ENCODE measurements at places on chromosomes 2 and 18. TPM values are rescaled to one million over a fixed set of nuclear protein-coding genes. Genes with fewer than 3 reads are reported as not detected.
A peak's percentile ranks its signal among the peaks of the same experiment; 100 is the strongest.

DNA sequence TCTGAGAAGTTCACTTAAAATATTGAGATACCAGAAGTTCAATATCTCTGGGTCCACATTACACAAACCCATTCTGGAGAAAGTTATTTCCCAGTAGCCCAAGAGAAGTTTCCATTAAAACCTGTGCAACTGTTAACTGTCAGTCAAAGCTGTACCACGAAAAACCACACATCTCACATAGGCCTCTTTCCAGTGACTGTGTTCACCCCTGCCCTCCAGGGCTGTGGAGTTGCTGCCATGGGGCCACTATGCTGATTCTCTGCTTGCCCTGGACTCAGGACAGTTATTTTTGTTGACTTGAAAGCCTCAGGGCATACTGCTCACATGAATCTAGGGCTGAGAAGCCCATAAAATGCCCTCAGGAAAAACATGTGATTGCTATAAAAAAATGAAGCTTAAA is 153.8 kb downstream of the PIEZO2 start:
- no peaks in the 10 kb centered on the region for H3K4me1 ChIP-seq
- H3K27ac ChIP-seq = no peak overlapping the region
- no peaks in the 10 kb centered on the region for H3K27me3 ChIP-seq
- no peak overlapping the region for H3K4me3 ChIP-seq
- no peaks in the 10 kb centered on the region for H3K36me3 ChIP-seq

DSC3 gene
- total RNA-seq = not detected

GRCh38 chr2:229591611-229592010 is 122.7 kb downstream of the DNER start:
- DNase-seq = no peak
- no peak overlapping the region for H3K27ac ChIP-seq
- H3K4me1 ChIP-seq = no peaks in the 10 kb centered on the region
- H3K27me3 ChIP-seq = peaks cover 7% of the 10 kb centered on the region

DNA sequence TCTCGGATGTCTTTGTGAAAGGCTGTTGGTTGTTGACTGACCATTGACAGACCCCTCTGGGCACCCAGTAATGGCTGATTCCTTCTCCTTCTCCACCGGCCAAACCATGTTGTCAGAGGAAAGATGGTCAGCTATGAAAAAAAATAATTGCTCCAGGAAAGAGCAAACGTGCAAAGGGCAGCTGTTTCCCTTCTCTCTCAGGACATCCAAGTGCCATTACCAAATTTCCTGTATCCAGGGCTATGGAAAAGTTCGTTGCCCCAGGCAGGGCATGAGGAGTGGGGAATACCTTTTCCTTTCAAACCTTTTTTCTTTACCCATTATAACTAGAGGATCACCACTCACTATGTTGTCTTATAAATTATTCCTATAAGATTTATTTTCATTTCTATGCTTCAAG is 321.5 kb upstream of the HNRNPA3 start:
- H3K27me3 ChIP-seq = peaks cover 1% of the 10 kb centered on the region
- H3K4me3 ChIP-seq = no peak overlapping the region
- DNase-seq = no peak
- H3K4me1 ChIP-seq = no peaks in the 10 kb centered on the region

- H3K27ac ChIP-seq = no peak overlapping the region
- no peaks in the 10 kb centered on the region for H3K4me1 ChIP-seq
- no peak for DNase-seq
- no peaks in the 10 kb centered on the region for H3K27me3 ChIP-seq
Observed at GRCh38 chr2:11896386-11896785, 150.0 kb downstream of the LPIN1 start.

- no peak for DNase-seq
- H3K27me3 ChIP-seq = peaks cover 4% of the 10 kb centered on the region
- H3K4me3 ChIP-seq = no peak overlapping the region
Observed at GRCh38 chr18:25033747-25034471, 318.1 kb downstream of the ZNF521 start.

GRCh38 chr2:20135631-20136050 is 84.2 kb upstream of the LAPTM4A start:
- H3K4me1 ChIP-seq = no peaks in the 10 kb centered on the region
- H3K36me3 ChIP-seq = no peaks in the 10 kb centered on the region
- no peak overlapping the region for H3K4me3 ChIP-seq
- DNase-seq = peak; percentile 53
- no peak overlapping the region for H3K27ac ChIP-seq
- peaks cover 2% of the 10 kb centered on the region for H3K27me3 ChIP-seq

- H3K4me1 ChIP-seq = no peaks in the 10 kb centered on the region
- no peak overlapping the region for H3K4me3 ChIP-seq
- DNase-seq = no peak
- H3K27ac ChIP-seq = no peak overlapping the region
Observed at GRCh38 chr2:1892529-1893250, 148.4 kb upstream of the PXDN start.

GRCh38 chr2:182020286-182021070 is 34.8 kb downstream of the PPP1R1C start:
- no peak for DNase-seq
- no peaks in the 10 kb centered on the region for H3K36me3 ChIP-seq
- H3K27ac ChIP-seq = no peak overlapping the region

DNA sequence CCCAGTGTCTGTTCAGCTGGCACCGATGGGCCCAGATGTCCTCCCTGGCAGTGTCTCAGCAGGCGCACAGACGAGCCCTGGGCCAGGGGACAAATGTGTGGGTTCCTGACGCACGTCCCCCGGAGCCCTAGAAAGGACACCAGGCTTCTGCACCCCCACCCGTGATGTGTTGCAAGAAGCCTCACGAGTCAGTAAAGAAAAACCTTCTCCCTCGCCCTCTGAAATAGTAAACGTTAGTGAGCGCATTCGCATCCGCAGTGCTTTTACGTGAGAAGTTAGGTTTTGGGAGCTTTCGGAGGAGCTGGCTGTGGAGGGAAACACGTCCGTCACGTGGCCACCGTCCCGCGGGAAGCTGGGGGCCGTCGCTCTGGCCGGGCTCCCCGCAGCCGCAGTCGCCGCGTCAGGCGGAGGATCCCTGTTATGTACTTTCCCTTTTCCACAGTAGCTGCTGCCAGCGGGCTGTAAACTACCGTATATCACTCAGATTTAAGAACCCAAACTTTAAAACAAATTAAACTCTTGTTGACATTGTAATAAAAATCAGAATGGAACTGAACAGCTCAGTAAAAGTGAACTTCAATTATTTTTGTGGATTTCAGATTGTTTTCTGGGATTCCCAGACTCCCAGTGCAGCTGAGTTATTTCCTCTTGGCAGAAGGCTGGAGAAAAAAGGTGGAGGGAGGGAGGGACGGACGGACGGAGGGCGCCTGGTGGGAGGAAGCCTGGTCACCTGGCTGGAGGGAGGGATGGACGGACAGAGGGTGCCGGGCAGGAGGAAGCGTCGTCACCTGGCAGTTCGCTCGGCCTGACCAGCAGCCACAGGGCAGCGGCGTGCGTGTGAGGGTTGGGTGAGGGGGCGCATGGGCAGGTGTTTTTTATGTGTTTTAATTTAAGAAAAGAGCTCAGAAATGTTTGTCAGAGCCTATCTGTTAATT is 112.1 kb downstream of the NFATC1 start:
- peak overlapping the region; percentile 90 for H3K27ac ChIP-seq
- peaks cover 50% of the 10 kb centered on the region for H3K36me3 ChIP-seq
- peak overlapping the region; percentile 63 for H3K4me3 ChIP-seq
- H3K27me3 ChIP-seq = no peaks in the 10 kb centered on the region
- H3K4me1 ChIP-seq = peaks cover 57% of the 10 kb centered on the region

GRCh38 chr2:144370937-144371584 is 148.9 kb downstream of the ZEB2 start:
- H3K4me3 ChIP-seq = no peak overlapping the region
- no peak for DNase-seq
- no peak overlapping the region for H3K27ac ChIP-seq
- H3K4me1 ChIP-seq = peaks cover 22% of the 10 kb centered on the region
- H3K36me3 ChIP-seq = no peaks in the 10 kb centered on the region
- H3K27me3 ChIP-seq = peaks cover 1% of the 10 kb centered on the region

SEPTIN2 gene
- total RNA-seq = 211 TPM

DNA sequence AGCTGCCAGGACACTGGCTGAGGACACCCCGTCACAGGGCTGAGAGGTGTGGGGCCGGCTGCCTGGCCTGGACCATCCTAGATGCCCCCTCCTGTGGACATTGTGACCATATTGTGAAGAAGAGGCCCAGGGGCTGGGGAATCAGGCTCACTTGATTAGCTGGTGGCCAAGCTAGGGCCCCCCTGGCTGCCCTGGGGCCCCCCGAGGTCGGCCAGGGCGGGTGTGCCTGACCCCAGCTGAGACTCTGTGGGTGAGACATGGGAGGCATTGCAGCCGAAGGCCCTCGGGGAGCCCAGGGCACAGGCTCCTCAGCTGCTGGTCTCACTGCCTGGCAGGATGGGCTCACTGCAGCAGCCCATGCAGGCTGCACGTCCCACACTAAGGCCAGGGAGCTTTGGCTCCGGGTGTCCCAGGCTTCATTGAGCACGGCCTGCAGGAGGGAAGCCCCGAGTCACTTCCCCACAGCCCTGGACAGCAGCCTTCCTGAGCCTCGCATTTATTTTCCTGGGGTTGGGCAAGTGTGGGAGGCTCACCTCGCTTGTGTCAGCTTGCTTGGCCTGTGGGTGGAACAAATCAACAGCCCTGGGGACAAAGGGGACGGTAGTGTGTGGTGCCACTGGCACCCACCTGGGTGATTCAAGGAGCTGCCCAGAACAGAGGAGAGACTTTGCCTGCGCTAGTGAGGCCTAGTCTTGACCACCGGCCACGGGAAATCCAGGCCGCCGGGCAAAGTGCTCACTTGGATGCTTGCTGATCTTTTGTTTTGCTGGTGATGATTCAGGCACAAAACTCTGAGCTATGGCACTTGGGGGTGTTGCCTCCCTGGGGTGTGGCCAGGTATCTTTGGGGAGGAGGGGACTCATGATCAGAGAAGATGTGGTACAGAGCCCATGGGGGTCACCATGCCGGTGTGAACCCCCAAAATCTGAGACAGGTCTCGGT is 1.3 kb downstream of the GAL3ST2 start:
- no peak overlapping the region for H3K27ac ChIP-seq
- DNase-seq = no peak
- H3K36me3 ChIP-seq = no peaks in the 10 kb centered on the region
- no peak overlapping the region for H3K4me3 ChIP-seq
- H3K4me1 ChIP-seq = peaks cover 2% of the 10 kb centered on the region

RND3 gene
- not detected for total RNA-seq

DNA sequence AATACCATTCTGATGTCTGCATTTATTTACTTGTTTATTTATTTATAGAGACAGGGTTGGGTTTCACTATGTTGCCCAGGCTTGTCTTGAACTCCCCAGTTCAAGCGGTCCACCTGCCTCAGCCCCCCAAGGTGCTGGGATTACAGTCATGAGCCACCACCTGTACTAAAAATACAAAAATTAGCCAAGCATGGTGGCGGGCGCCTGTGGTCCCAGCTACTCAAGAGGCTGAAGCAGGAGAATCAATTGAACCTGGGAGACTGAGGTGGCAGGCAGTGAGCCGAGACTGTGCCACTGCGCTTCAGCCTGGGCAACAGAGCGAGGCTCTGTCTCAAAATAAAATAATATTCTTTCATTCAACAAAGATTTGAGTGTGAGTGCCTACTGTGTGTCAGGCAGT is 2.0 kb upstream of the ATP8B1 start:
- peaks cover 38% of the 10 kb centered on the region for H3K27me3 ChIP-seq
- DNase-seq = no peak
- no peaks in the 10 kb centered on the region for H3K36me3 ChIP-seq
- H3K4me3 ChIP-seq = no peak overlapping the region
- H3K27ac ChIP-seq = no peak overlapping the region

- H3K27me3 ChIP-seq = no peaks in the 10 kb centered on the region
- H3K4me1 ChIP-seq = peaks cover 17% of the 10 kb centered on the region
- H3K27ac ChIP-seq = no peak overlapping the region
- no peaks in the 10 kb centered on the region for H3K36me3 ChIP-seq
Observed at GRCh38 chr2:61758159-61758558, 95.7 kb downstream of the FAM161A start.

DNA sequence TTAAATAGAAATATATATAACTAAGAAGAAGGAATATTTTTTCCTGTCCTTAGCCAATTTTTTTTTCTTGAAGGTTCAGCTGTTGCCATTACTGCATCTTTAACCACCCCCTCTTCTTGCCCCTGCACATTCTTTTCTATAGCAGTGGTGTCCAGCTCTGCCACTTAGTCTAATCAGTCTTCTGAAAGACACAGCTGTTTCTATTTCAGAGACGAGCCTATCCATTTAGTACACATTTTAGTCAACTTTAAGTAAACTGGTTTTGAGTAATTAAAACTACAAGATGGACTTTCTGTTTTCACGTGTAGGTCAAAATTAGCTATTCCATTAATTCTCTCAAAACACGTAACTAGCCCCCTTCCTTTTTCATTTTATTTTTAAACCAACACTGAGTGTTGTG is 21.0 kb downstream of the SPOPL start:
- peaks cover 30% of the 10 kb centered on the region for H3K4me1 ChIP-seq
- H3K4me3 ChIP-seq = no peak overlapping the region
- no peaks in the 10 kb centered on the region for H3K27me3 ChIP-seq
- no peak for DNase-seq

CD207 gene
- not detected for total RNA-seq

DNA sequence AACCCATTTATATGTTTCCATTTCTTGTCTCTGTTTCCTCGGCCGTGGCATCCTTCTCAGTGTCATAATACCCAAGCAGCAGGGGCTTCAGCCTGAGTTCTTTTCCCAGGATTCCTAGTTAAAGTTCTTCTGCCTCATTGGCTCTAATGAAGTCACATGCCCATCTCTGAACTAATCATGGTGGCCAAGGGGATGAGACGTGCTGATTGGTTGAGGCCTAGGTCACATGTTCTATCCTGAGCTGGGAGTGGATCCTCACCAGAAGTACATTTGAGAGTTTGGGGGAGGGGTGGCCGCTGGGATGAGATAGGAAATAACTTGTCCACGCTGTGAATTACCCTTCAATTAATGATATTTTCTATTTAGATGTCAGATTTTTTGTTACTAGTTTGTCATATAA is 3.8 kb upstream of the UGT1A5 start:
- H3K4me3 ChIP-seq = no peak overlapping the region
- DNase-seq = no peak
- no peak overlapping the region for H3K27ac ChIP-seq
- peaks cover 5% of the 10 kb centered on the region for H3K27me3 ChIP-seq
- no peaks in the 10 kb centered on the region for H3K36me3 ChIP-seq

DNA sequence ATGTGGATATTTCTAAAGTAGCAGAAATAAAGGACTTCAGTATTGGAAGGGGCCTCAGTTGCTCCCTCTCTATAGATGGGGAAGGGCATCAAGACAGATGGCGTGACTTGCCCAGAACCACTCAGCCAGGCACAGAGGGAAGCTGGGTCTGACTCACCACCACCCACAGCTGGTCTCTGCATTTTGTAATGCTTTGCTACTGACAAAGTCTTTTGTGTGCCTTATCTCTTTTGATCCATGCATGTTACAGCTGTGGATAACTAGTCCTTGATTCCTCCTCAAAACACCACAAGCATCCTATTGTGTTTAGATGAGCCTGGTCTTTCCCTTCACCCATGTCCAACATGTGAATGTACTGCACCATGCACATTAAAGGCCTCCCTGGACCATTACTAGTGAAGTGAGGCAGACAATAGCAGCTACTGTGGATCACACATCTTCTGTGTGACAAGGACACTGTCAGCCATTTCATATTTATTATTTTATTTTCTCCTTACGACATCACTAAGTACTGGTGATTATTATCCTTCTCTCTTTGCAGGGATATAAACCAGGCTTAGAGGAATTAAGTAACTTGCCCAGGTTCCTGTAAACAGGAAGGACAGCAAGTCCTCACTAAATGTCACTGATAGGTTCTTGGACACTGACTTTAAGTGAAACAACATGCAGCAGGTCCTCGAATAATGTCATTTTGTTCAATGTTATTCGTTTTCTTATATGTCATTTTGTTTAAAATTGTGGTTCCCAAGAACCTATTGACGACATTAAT is 29.6 kb upstream of the IL37 start:
- H3K27me3 ChIP-seq = no peaks in the 10 kb centered on the region
- no peak overlapping the region for H3K4me3 ChIP-seq

All from activated CD8-positive, alpha-beta T cell treated with anti-CD3 and anti-CD28 coated beads for 36 hours (primary cell).